ENCODE measurements at places on chromosomes 16 and 17.

DNA sequence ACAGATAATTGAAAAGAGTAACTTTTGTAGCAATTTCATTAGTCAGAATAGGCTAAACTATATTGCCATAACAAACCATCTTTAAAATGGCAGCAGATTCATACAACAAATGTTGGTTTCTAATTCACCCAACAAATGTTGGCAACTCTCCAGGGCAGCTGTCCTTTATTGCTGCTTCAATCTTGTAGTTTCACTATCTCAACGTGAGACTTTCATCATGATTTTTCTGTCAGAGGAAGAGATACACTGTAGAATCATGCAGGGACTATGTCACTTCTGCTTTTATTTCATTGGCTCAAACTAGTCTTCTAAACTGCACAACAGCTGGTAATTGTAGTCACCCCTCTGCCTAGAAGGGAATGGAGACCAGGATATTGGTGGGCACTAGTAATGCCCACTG lies 174.2 kb downstream of the TANC2 start:
- no peak for DNase-seq

DNA sequence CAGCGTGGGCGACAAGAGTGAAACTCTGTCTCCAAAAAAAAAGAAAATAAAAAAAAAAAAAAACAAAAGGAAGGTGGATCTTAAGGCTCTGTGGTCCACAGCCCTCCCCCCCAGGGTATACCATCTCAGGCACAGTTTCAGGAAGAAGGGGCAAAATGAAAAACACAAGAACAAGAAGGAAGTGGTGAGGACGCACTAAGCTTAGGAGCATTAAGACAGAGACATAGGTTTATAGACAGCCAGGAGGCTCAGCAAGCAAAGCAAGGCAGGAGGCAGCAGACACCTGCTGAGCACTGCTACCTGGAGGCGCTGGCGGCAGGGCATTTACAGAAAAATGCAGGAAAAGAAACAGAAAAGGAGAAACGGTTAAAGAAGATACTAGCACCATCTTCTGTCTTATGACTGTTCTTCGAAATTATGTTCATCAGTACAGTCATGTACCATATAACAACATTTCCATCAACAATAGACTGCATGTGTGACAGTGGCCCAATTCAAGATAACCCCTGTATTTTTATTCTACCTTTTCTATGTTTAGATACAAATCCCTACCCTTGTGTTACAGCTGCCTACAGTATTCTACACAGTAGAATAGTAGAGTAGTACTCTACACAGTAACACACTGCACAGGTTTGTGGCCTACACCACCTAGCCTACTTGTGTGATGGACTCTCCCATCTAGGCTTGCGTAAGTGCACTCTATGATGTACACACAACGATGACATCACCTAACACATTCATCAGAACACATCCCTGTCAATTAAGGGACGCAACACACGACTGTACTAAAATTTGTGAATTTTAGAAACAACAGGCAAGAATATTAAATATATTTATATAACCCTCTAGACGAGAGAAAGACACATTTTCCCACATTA lies 62.5 kb downstream of the XPO6 start:
- no peak for DNase-seq

DNA sequence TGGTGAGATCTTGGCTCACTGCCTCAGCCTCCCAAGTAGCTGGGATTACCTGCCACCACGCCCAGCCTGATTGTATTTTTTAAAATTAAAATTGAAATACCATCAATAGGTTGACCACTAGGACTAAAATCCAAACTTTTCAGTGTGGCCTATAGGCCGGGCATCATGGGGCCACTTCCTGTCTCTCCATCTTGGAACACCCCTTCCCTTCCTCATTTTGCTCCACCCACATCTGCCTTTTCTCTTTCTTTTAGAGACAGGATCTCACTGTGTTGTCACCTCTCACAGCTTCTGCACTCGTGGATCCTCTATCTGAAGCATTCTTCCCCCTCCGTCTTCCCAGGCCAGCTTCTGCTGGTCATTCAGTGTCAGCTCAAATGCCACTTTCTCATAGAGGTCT lies 57.0 kb downstream of the BMERB1 start:
- DNase-seq, result no peak

DNA sequence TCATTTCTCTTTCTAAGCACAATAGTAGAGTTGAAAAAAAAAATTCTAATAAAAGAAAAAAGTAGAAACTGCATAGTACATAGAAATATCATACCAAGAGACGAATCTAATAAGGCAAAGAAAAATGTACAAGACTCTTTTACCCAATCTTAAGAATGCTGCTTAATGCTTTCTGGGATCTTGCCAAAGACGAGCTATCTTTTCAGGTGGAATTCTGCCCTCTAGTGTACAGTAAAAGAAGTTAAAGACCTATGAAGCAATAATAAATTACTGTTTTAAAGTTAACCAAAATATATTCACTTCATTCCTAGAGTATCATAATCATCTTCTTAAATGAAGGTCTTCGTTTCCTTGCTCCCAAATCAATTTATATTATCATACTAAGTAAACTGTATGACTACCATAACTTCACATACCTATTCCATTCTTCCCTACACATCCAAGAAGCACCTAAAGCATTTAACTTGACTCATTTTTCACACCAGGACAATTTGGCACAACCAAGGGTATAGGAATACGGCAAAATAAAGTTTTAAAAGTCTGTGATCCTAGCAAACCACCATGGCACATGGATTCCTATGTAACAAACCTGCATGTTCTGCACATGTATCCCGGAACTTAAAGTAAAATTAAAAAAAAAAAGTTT lies 47.7 kb downstream of the CFDP1 start:
- peak; percentile 50 for DNase-seq

GRCh38 chr16:77675464-77676324 lies 46.6 kb upstream of the NUDT7 start:
- peak; percentile 61 for DNase-seq

DNA sequence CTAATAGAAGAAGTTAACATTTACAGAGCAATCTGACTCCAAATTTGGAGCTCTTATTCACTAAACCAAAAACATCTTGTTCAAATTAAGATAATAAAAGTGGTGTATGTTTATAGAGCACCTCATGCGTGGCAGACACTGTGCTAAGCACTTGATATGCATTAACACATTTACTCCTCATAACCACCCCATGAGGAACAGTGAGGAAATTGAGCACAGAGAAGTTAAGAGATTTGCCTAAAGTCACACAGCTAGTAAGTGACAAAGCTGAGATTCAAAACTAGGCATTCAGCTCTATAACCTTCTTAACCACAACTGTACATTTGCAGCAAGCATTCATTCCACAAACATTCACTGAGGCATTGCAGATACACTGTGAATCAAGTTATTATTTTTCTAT lies 94.0 kb downstream of the VAT1L start:
- no peak for DNase-seq

DNA sequence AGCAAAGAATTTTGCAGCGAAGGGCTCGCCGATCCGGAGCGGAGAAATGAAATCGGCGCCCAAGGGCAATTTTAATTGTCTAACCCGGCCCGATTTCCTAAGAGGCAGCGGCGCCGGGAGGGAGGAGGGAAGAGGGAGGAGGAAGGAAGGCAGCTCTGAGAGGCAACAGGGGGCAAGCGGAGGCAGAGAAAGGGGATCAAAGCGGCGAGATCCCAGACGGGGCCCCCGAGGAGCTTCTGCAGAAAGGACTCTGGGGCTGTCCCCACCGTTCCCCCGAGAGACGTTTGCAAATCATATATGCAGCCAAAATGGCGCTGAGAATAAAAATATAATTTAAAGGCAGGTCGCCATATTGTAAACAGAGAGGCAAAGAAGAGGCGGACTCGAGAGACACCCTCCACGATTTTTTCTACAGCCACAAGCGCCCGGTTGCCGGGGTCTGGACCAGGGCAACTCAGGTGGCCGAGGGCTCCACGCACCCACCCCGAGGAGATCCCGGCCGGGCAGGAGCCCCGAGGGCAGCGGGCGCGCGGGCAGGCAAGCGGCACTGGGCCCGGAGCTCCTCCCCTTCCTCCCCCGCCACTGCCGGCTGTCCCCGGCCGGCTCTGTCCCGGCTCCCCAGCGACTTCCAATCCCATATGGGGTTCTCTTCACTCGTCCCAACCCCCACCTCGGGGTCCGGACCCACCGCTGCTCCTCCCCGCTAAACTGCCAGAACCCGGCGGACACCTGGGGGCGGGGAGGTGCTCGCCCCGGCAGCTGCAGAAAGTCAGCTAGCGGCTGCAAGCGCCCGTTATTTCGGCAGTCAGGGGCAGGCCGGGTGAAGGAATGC lies 1.9 kb downstream of the PHF12 start:
- DNase-seq, result peak; percentile 54
